ENCODE measurements at places on chromosomes 5 and 9. TPM values are rescaled to one million over a fixed set of nuclear protein-coding genes. Genes with fewer than 3 reads are reported as not detected.

- DNase-seq = no peak
- H3K27me3 ChIP-seq = no peaks in the 10 kb centered on the region
- no peak overlapping the region for H3K27ac ChIP-seq
- no peak overlapping the region for H3K4me3 ChIP-seq
- peaks cover 55% of the 10 kb centered on the region for H3K36me3 ChIP-seq
These were observed 48.7 kb downstream of the CHD1 start for GRCh38 chr5:98880151-98880550.

The C5orf46 gene
- 0.59 TPM for total RNA-seq

The ARHGEF39 gene
- total RNA-seq = 6.3 TPM

The PKD2L2 gene
- total RNA-seq = not detected

The REXO4 gene
- 27.0 TPM for total RNA-seq

- H3K4me3 ChIP-seq = no peak overlapping the region
- H3K36me3 ChIP-seq = peaks cover 50% of the 10 kb centered on the region
- H3K4me1 ChIP-seq = peaks cover 2% of the 10 kb centered on the region
- H3K27ac ChIP-seq = no peak overlapping the region
- DNase-seq = no peak
- no peaks in the 10 kb centered on the region for H3K27me3 ChIP-seq
These were observed 100.1 kb upstream of the TNFAIP8 start for GRCh38 chr5:119255571-119256356.

DNA sequence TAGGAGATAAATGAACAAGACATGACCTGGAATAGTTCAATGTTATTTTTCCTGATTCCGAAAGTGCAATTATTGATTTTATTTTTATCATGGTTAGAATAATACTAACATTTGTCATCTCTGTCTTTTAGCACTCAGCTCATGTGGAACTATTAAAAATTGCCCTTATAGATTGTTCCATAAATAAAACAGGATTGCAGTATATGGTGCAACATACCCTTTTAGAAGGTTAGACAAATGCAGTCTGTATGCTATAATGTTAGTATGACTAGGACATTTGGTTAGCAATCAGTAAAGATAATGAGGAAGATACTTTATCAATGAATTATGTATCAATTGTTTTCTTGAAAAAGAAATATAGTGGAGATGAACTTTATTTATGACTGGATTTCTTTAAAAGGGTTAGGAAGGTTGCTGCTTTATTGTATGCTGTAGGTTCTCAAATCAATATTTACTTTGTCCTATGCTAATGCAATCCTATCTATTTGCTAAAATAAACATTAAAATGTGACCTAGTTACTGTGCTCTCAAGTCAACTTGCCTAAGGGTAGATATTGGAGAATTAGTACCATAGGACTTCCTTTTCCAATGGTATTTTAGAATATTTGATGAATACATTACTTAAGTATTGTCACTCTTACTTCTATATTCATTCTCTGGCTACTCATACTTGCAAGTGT is 348.9 kb upstream of the ISL1 start:
- H3K27me3 ChIP-seq = peaks cover 6% of the 10 kb centered on the region
- DNase-seq = no peak
- no peak overlapping the region for H3K27ac ChIP-seq
- H3K4me3 ChIP-seq = no peak overlapping the region
- peaks cover 11% of the 10 kb centered on the region for H3K4me1 ChIP-seq
- H3K36me3 ChIP-seq = no peaks in the 10 kb centered on the region

The SH3PXD2B gene
- total RNA-seq = 68.9 TPM

GRCh38 chr5:176620333-176620981 is 9.9 kb downstream of the SNCB start:
- H3K27ac ChIP-seq = no peak overlapping the region
- DNase-seq = no peak
- H3K4me3 ChIP-seq = no peak overlapping the region
- H3K4me1 ChIP-seq = peaks cover 6% of the 10 kb centered on the region

Measured in mesothelial cell of epicardium (in vitro differentiated cells).